ENCODE measurements at places on chromosomes 1 and 21.
A peak's percentile ranks its signal among the peaks of the same experiment; 100 is the strongest.

- no peak for DNase-seq
Observed at GRCh38 chr1:174700775-174701174, 253.0 kb downstream of the GPR52 start.

- no peak for DNase-seq
Observed at GRCh38 chr21:25913479-25913878, 178.7 kb downstream of the GABPA start.

DNA sequence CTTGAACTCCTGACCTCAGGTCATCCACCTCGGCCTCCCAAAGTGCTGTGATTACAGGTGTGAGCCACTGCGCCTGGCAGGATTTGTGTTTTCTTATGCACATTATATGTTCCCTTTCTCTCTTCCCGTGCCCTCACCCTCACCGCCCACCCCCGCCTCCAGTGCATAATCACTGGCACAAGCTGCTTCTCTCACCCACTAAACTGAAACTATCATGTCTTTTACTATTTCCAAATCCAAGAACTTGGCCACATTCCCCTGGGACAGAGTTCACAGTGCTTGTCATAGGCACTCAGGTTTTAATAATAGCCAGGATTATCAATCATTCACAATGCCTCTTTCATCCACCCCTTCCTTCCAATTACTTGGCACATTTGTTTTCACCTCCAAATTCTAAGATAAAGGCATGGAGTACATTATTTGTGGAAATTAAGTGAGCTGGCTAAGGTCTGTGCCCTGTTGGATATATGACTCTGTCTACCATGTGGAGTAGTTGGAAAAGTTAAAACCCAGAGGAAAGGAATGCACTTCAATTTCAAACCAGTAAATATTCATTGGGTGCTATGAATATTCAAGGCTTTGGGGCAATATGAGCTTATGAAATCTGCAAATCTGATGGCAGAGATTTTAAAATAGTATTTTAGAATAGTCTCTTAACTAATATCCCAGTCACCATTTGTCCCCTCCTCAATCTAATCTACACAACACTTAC lies 17.6 kb upstream of the MAPKAPK2 start:
- DNase-seq: no peak

DNA sequence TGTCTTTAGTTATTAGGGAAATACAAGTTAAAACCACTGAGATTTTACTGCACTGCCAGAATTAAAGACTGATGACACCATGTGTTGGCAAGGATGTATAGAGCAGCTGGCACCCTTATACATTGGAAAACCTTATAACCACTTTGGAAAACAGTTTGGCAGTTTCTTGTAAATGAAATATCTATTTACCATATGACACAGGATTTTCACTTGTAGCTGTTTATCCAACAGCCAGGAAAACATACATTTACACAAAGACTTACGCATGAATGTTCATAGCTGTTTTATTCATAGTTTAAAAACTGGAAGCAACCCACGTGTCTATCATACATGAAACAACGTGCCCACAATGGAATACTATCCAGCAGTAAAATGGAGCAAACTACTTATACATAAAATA lies 45.3 kb downstream of the PRRC2C start:
- DNase-seq: no peak

GRCh38 chr1:167752219-167752985 lies 30.6 kb downstream of the MPZL1 start:
- DNase-seq: no peak

DNA sequence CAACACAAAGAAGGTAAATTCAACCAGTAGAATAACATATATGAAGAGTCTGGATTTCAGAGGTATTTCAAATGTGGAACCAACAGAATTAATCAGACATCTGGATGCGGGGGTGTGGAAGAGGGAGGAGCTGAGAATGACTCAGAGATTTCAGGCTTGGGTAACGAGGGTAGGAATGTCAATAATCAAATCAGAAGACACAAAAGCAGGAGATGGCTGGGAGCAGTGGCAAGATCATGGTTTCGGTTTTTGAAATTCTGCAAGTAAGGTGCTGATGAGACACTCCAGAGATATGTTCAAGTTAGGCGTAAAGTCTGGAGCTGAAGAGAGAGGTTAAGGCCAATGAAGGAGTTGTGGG lies 64.0 kb downstream of the PLPPR5 start:
- no peak for DNase-seq

GRCh38 chr1:61080413-61081143 lies 1.8 kb upstream of the NFIA start:
- DNase-seq: no peak

GRCh38 chr1:183571678-183572268 lies 18.5 kb downstream of the NCF2 start:
- DNase-seq: no peak

- no peak for DNase-seq
Observed at GRCh38 chr1:40870135-40870728, 8.1 kb upstream of the CITED4 start.

- DNase-seq: no peak
Observed at GRCh38 chr1:91601554-91602376, 101.1 kb downstream of the CDC7 start.

GRCh38 chr1:17095141-17095540 lies 24.1 kb downstream of the PADI2 start:
- DNase-seq: no peak

DNA sequence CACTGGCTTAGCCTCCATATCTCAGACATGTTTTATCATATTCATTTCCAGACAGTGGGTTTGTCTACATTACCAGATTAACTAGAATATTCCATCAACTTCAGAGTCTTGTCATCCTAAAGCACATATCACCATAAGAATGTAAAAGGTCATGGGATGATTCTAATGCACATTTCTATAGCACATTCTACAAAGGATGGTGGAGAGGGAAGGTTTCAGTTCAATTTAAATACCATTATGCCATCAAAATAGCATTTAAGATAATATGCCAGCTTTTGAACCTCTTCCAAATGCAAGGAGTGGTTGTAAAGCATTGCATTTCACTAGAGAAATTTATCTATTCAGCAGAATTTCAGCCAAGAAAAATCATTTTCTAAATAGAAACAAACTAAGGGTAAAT lies 970.5 kb downstream of the TTLL7 start:
- DNase-seq: no peak

DNA sequence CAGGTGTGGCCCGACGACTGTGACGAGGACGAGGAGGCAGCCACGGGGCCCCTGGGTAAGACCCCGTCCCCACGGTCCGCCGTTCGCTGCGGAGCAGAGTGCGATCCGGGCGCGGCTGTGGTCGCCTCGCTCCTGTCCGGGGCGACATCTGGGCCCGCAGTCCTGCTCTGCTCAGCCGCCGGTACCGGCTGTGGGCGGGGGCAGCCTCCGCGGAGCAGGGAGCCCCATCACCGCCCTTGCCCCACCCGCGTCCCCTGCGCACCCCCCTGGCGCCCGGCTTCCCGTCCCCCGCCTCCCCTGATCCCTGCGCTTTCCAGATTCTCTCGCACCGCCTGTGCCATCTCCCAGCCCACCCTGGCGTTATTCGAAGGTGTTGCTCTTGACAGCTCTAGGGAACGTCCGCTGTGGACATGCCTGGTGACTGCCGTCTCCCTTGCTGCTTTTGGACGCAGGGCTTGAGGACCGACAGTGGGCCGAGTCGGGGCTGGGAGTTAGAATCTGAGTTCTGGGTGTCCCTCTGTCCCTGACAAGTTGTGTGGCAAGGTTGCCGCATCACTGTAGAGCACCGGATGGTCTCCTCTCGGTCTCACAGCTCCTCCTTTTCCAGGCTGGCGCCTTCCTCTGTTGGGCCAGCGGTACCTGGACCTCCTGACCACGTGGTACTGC lies 596 bp downstream of the TOR3A start:
- no peak for DNase-seq

GRCh38 chr1:33336580-33336979 lies 15.7 kb upstream of the A3GALT2 start:
- DNase-seq: no peak

DNA sequence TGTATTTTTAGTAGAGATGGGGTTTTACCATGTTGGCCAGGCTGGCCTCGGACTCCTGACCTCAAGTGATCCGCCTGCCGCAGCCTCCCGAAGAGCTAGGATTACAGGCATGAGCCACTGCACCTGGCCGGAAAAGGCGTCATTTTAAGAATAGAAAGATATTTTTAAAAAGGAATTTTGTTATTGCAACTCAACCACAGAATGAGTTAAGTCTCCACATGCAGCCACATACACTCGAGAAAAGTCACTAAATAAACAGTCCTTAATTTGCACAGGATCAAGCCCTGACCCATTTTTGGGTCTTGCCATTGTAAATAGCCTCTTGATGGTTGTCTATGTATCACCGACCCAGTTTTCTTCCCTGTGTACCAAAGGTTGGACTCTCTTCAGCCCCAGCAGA lies 85.5 kb downstream of the FBXO2 start:
- no peak for DNase-seq

GRCh38 chr1:154154053-154154452 lies 820 bp downstream of the NUP210L start:
- DNase-seq: no peak

- no peak for DNase-seq
Observed at GRCh38 chr1:178928976-178929375, 58.1 kb upstream of the ANGPTL1 start.

DNA sequence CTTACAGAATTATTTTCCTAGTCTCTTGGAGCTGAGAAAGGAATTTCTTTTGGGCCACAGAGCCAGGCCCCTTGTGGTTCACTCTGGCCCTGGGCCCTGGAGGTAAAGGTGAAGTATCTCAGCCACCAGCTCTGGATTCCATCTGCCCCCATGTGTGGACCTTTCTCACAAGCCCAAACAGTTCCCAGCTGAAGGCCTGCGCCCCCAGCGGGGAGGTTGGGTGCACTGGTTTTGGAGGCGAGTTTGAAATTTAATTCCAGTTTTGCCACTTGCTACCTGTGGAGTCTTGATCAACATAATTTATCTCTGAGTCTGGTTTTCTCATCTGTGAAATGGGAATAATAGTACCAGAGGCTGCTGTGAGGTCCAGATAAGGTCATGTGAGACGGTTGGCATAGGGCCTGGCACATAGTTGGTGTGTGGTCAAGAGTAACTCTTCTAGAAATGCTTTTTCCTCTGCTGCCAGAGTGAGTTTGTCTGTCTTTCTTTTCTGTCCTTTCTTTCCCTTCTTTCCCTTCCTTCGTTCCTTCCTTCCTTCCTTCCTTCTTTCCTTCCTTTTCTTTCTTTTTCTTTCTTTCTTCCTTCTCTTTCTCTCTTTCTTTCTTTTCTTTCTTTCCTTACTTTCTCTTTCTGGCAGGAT lies 6.1 kb downstream of the AGTRAP start:
- no peak for DNase-seq

DNA sequence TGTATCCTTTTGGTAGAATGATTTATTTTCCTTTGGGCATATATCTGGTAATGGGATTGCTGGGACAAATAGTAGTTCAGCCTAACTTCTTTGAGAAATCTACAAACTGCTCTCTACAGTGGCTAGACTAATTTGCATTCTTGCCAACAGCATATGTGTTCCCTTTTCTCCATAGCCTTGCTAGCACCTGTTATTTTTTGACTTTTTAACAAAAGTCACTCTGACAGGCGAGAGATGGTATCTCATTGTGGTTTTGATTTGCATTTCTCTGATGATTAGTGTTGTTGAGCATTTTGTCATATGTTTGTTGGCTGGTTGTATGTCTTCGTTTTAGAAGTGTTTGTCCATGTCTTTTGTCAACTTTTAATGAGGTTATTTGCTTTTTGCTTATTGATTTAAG lies 99.8 kb downstream of the UCK2 start:
- no peak for DNase-seq

DNA sequence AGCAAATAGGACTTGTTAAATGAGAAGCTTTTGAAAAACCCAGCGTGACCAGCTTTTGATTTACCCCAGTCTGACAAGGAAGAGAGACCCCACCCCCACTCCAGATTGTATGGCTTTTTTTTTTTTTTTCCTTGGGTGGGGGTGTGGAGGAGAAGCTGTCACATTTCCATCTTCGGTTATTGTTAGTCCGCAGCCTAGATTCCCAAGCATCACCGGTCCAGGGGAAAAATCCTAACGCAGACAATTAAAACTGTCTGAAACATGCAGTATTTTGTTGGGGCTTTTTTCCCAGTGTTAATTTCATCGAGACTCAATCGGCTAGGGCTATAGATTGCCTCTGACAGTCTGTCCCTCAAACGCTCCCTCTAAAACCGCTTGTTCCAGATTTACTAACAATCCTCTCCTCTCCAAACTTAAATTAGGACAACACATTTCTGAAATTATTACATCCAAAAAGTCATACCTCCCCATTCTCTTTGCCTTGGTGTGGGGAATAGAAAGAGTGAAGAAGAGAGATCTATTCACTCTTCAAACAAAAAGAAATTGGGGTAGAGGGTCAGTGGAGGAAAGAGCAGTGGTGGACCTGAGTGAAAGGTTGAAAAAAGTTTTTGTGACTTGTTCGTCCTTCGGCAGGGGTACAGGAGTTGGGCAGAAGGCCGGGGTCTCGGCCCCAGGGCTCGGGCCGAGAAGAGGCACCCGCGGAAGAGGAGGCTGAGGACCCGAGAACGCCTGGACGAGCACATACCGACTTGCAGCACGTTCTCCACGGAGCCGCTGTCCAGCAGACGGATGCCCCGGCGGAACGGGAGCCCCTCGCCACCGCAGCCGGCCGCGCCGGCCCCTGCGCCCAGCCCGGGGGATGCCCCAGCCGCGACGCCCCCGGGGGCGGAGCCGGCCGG lies 1.1 kb downstream of the ZSWIM5 start:
- no peak for DNase-seq

DNA sequence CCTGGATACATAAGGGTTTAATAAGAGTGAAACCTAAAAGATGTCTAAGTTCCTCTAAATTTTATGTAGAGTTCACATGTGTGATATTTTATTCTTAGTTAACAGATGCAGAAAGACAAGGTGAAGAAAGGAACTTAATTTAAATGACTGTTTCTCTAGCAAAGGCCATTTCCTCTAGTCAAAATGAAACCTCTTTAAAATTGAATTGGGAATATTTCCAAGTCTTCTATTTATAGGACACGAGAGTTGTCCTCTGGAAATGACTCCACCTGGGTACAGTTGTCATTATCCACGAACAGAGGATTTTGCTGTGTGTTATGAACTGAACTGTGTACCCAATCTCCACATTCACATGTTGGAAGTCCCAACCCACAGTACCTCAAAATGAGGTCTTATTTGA lies 64.5 kb upstream of the KCNK1 start:
- DNase-seq: no peak

- DNase-seq: peak; percentile 60
Observed at GRCh38 chr1:6098303-6099215, 52.9 kb downstream of the KCNAB2 start.

DNA sequence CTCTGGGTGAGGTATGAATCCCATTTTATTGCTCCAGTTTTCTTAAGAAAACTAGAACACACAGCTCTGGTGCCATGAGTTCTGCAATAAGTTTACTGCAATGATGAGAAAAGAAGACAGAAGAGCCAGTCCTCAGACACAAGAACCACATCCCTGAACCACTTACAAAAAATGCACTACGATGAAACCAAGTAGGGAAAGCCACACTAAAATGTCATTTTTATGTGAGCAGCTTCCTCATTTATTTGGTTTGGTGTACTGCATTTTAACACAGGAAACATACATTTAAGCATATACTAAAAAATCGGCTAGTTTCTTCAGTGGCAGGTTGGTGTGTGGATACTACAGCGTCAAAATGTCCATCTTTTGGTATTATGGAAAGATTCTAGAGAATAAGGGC lies 95.9 kb downstream of the PTPN14 start:
- DNase-seq: no peak
